ENCODE measurements at places on chromosomes 3 and 15. TPM values are rescaled to one million over a fixed set of nuclear protein-coding genes. Genes with fewer than 3 reads are reported as not detected.

RASL12 gene
- 62.5 TPM for total RNA-seq

TMC3 gene
- total RNA-seq, result 0.68 TPM

GOLGA8G gene
- not detected for total RNA-seq

- DNase-seq, result no peak
These were observed 50.5 kb downstream of the CHST2 start for GRCh38 chr3:143170074-143170473.

GRCh38 chr3:155853214-155854140 lies 750 bp downstream of the SLC33A1 start:
- DNase-seq, result peak; percentile 75

DNA sequence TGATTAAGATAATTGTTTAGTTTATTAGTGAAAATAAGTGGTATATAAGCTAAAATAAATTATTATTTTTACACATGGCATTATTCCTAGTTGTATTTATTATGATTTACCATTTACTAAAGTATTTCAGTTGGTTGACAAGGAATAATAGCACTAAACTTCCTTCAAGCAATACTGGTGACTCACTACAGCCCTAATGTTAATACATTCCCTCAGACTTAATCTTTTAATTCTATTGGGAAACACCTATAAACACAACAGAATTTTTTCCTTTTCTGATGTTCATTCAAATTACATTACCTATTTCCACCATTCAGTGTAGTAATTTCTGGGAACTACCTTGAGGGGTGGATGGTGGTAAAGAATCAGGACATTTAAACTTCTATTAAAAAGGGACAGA lies 264.0 kb downstream of the TIGIT start:
- DNase-seq, result no peak

DNA sequence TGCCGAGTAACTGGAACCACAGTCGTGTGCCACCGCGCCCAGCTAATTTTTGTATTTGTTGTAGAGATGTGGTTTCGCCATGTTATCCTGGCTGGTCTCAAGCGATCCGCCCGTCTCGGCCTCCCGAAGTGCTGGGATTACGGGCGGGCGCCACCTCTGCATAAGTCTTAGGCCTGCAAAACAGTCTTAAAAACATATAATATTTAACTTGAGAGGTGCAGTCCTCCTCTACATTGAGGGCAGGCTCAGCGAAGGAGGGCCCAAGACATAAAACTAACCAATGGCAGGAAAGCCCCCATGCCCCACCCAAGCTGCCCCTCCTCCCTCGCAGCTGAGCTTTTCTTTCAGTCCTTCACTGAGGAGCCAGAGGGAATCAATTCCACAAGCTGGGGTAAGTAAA lies at the start of gene SLC28A2:
Gene SLC28A2, plus strand, starts transcription at position 347 of the 400 bp plus-strand sequence. CDS start 982 bp downstream, outside the sequence.
- no peak for DNase-seq
